Upper lobe of left lung (tissue), 6 donors: ENCODE measurements at places on chromosomes 2 and 18. TPM values are rescaled to one million over a fixed set of nuclear protein-coding genes. Genes with fewer than 3 reads are reported as not detected.

DNA sequence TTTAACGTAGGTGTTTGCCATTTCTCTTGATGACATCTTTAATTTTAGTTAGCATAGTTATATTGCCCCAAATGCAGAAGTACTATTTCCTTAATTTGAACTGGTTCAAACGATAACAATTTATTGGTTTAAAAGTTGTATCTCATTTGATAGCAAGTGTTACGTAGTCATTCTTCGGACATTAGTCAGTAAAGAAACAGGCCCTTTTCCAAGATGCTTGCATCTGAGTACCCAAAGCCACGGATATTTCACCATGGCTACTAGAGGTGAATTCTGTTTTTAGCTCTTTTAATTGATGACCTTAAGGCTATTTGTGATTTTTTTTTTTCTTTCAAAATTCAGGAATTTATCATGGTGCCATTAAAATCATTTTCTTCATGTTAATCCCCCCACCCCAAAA lies 32.1 kb downstream of the GLS start:
- no peak for DNase-seq

CCDC121 gene
- total RNA-seq: 1.3 TPM

- DNase-seq: no peak
These were observed 348.3 kb downstream of the ADCYAP1 start for GRCh38 chr18:1252936-1253335.

GRCh38 chr18:59685501-59685900 lies 11.7 kb downstream of the CCBE1 start:
- no peak for DNase-seq
